Vagina (tissue), 2 donors: ENCODE measurements at places on chromosomes 6 and 20.

GRCh38 chr20:1376007-1376406 is 16.8 kb downstream of the FKBP1A start:
- peak; percentile 4 for DNase-seq

- DNase-seq: peak; percentile 77
Measured at GRCh38 chr20:41180599-41181333, 43.4 kb downstream of the PLCG1 start.

DNA sequence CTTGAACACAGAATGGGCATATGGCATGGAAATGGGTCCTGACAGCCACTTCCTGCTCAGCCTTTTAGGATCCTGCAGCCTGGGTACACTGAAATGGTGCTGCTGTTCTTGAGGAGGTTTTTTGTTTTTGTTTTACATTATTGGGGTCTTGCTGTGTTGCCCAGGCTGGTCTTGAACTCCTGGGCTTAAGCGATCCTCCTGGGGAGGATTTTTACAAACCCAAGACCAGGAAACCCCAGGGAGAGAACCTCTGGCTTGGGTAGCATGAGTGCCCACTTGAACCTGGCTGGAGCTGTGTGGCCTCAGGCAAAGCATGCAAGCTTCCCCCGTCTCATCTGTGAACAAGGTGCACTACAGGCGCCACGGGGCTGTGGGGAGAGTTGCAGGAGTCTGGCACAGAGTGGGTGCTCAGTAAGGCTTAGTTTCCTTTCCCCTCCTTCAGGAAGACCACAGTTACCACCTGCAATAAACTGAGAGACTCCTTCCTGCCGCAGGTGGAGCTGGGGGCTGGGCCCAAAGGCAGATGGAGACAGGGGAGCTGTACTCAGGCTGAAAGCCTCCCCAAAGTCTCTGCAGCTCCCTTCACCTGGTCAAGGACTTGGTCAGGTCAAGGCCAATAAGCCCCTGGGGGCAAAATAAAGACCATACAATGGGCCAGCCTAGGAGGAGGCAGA is 1.8 kb downstream of the SLA2 start:
- DNase-seq: no peak

- DNase-seq: no peak
Measured at GRCh38 chr6:56869346-56869745, 85.6 kb upstream of the BEND6 start.

DNA sequence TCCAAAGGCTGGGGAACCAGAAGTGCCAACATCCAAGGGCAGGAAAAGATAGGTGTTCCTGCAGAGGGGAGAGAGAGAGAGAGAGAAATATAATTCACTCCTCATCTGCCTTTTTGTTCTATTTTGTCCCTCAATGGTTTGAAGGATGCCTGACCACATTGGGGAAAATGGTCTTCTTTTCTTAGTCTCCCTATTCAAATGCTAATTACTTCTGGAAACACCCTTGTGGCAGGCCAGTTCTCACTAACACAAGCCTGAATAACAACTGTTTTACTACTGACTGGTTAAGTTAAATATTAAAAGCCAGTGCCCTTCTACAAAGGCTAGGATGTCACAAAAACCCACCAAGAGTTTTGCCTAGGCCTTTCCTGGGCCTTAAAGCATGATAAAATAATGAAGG is 425.4 kb upstream of the HTR1E start:
- DNase-seq: no peak

DNA sequence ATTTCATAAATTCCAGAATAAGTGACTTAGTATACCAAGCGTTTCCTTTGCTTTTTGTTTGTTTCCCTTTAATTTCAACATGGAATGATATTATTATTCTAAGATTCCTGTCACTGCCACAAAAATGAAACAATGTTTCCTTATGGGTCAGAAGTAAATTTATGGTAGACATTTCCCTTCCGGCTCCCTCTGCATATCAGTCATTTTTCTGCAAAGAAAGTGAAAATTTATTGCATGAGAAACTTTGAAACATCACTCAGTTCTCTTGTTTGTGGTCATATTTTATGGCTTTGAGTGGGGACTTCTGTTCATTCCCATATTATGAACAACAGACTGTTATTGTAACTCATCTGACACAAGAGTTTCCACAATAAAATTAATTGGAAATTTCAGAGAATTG is 97.8 kb downstream of the NKAIN2 start:
- no peak for DNase-seq

DNA sequence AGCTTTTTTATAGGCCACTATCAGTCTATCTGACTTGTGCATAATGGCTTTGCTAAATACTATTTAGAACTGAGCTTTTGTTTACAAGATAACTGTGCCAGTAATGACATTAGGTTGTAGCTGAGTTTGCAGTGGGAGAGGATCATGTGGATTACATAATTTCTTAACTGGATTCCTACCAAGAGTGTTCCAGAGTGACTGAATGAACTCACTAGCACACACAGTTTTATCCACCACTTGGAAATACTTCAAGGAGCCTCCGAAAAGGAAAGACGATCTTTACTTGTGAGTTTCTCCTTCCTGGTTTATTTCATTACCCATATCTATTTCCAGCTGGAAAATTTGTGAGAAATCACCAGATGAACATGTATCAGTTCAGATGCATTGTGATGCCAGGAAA is 10.9 kb upstream of the SYNE1 start:
- DNase-seq: no peak
